ENCODE measurements at places on chromosomes 12 and 14.

DNA sequence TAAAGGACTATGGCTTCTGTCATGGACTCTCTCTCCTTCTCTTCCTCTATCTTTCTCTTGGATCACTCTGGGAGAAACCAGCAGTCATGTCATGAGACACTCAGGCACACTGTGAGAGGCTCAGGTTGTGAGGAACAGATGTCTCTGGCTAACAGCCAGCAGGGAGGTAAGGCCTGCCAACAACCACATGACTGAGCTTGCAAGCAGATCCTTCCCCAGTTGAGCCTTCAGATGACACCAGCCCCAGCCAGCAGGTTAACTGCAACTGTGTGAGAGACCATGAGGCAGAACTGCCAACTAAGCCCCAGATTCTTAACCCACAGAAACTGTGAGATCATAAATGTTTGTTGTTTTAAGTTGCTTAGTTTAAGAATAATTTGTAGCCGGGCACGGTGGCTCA is 90.6 kb downstream of the VCPKMT start:
- DNase-seq: no peak

DNA sequence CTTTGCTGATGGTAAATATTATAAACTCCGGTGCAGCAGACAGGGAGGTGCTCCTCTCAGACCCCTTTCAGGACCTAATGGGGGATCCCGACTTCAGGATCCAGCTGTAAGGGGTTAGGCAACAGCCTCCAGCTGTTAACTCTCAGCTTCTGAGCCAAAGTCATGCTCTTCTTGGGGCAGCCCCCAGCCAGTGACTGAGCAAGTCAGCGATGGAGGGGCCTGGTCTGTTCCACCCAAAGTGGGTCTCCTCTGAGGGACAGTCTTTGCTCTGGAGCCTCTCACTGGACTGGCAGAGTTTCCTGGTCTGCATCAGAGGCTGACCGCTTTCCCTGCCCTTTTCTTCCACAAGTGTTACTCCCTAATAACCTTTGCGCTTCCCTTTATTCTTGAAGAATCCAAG is 184.2 kb upstream of the DIO3 start:
- DNase-seq: no peak

DNA sequence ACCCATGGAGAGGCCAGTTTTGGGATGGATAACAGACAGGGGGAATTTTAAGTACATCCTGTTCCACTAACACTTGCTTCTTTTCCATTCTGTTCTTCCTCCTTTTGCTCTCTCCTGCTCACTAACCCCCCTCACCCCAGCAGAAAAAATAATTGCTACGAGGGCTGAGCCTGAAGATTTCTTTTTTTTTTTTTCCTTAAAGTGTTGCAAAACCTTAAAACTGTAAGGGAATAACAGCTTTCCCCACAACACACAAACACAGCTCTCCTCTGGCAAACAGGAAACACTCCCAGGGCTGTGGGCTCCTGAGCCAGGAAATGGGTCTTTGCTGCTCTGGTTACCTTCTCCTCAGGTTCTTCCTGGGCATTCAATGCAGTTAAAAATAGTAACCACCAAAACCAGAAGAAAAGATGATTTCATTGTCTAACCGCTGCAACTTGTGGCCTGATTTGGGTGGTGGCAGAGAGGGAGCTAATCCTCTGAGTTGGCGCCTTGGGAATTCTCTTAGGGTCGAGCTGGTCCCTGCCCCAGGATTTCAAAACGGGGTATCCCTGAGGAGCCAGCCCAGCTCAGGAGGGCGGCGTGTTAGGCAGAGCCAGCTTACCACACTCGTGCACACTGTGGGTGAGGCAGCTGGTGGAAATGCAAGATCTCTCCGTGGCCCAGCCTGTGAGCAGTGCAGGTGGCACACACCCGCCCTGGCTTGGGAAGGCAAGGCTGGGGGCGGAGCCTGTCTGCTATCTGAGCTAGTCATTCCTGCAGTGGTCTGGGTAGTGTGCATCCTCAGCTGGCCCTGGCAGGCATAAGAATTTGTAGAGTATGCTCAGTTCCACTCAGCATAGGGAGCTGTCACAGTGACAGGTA is 17.1 kb upstream of the EMP1 start:
- DNase-seq: peak; percentile 42

- no peak for DNase-seq
Measured at GRCh38 chr12:121939186-121939585, 20.8 kb downstream of the CFAP251 start.

GRCh38 chr14:35964697-35965286 is 138.7 kb downstream of the BRMS1L start:
- DNase-seq: no peak

DNA sequence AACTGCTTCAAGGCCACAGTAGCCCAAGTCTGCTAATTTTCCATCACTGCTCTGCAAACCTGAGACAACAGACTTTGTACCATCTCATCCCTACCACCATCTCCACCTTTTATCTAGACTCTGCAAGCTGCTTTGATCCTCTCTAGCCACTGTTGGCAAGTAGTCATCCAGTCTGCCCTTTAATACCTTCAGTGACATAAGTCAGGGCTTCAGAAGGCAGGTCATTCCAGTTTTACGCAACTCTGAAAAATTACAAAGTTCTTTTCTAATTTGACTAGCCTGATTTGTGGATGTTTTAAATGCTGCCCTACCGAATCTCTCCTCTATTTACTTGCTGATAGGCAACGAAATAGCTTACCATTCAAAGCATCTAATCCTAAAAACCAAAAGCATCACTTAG is 2.8 kb downstream of the FERMT2 start:
- no peak for DNase-seq

- no peak for DNase-seq
Measured at GRCh38 chr12:6768990-6769389, 2.8 kb downstream of the PTMS start.

DNA sequence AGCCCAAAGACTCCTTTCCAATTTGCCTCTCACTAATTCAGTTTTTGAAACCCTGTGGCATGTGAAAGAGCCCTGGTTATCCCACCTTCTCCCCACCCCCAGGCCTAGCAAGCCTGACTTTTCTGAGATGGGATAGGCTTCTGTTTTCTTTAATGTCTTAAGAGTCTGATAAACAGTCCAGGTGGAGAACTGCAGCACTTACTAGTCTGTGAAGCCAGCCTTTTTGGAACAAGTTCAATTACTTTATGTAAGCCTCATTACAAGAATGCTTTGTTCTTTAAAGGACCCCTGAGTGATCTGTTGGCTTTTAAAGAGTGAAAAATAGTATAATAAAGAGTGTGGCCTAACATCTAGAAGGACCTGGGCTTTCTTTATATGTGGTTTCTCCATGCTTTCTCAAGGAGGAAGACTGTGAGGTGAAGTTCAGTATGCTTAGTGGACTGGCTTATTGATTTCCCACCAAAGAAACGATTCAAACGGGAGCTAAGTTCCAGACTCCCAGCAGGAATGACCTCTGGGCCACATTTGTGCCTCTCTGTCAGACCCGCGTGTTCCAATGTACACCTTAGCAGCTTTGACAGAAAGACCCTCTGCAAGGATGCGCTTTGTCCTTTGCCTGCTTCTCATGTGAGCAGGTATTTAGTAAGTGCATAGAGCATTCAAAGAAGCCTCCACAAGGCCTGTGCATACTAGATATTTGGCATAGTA is 129.5 kb downstream of the DAAM1 start:
- no peak for DNase-seq

- peak; percentile 59 for DNase-seq
Measured at GRCh38 chr12:7142056-7142644, 12.0 kb downstream of the CLSTN3 start.

DNA sequence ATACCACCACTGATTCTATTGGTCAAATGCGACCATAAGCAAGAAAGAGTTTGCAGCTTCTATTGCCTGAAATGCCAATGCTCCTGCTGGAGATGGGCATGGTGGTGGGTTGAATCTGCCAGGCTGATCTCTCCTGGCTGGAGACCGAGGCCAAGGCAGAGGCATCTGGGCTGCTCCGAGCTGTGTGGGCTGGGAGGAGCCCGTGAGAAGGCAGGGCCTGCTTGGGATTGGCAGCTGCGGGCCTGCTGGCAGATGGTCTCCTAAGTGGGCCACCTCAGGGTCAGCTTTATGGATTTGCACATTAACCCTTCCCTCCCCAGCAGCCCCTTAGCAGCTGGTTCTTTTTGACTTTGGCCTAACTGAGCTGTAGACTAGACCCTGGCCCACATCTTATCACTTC is 25.4 kb downstream of the SRRM4 start:
- DNase-seq: no peak

DNA sequence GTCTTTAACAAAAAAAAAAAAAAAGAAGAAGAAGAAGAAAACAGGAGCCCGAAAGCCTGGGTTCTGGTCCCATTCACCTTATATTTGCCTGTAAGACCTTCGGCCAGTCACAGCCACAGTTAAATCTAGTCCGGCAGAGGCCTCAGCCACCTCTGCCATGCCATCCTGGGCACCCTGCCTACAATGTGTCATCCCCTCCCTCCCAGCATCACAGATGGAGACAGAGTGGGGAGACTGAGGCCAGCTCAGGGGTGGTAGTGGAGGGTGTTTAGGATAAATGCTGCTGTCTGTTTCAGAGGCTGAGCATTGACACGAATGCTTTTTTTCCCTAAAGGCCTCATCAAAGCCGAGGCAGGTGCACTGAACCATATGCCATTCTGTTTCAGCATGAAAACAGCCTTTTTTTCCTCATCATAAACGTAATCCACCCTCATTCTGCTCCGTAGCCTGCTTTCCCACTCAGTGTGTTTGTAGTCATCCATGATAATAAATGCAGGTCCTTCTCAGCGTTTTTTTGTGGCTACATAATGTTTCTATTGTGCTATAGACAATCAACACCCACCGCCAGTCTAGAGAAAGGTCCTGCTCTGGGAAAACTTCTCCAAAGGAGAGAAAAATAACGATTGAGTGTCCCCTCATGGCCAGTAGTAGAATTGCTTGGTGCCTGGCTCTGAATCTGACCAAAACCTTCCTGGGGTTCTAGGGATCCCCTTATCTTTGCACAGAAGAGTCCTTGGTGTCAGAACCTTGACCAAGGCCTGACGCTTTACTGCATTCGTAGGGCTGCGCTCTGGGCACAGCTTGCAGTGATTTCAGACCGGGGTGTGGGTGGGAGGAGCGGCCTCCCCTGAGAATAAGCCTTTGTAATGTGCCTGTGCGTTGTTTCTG is 41.1 kb upstream of the TSPAN9 start:
- no peak for DNase-seq

GRCh38 chr12:3990501-3991280 is 117.5 kb upstream of the PARP11 start:
- DNase-seq: no peak

GRCh38 chr12:108980831-108981618 is 39.8 kb downstream of the SVOP start:
- no peak for DNase-seq

DNA sequence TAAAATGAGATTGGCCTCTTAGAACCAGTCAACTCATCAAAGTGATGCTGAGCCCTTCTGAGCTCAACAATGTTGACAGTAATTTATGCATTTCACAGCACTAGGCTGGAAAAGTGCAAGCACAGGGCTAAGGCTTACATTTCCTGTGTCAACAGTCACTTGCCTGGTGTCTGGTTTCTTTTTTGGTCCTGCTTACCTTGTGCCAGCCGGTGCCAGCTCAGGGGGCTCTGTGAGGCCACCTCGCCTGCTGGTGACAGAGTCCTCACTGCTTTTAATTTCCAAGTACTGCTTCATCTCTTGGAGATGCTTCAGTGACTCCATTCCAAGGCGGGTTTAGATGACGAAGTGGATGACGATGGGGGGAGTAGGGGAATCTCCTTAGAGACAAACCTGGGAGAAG is 53.1 kb upstream of the KCNA1 start:
- no peak for DNase-seq

Measured in CD4-positive, alpha-beta T cell treated with Interleukin-4 for 1 hour (primary cell).